ENCODE measurements at places on chromosomes 6 and 20.
A peak's percentile ranks its signal among the peaks of the same experiment; 100 is the strongest.

- peak; percentile 17 for DNase-seq
These were observed 5.6 kb upstream of the GLO1 start for GRCh38 chr6:38708496-38708895.

DNA sequence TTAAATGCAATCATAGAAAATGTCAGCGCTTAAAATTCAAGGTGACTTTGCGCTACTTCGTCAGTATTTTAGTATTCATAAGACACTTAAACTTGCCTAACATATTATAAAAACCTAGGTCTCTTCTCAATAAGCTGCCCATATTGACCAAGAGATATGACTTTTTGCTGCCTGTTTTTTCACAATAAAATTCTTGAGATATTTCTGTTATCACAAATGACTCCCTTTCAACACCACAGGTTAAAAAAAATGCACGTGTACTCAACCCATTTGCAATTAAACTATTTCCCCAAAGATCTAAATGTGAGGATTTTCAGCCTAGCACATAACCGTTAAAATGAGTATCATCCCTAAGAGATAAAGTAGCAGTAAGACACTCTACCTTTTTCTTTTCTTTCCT, 10.7 kb downstream of the ATXN1 start:
- no peak for DNase-seq

GRCh38 chr20:7940341-7940740, at the start of gene HAO1:
Gene HAO1, minus strand, starts transcription at chr20:7940458. Its CDS starts 36 bp downstream, at chr20:7940422.
- DNase-seq, result no peak

- no peak for DNase-seq
These were observed 2.1 kb downstream of the ZMYND8 start for GRCh38 chr20:47354464-47354713.

- no peak for DNase-seq
These were observed 102.1 kb upstream of the MLIP start for GRCh38 chr6:54009052-54009654.

DNA sequence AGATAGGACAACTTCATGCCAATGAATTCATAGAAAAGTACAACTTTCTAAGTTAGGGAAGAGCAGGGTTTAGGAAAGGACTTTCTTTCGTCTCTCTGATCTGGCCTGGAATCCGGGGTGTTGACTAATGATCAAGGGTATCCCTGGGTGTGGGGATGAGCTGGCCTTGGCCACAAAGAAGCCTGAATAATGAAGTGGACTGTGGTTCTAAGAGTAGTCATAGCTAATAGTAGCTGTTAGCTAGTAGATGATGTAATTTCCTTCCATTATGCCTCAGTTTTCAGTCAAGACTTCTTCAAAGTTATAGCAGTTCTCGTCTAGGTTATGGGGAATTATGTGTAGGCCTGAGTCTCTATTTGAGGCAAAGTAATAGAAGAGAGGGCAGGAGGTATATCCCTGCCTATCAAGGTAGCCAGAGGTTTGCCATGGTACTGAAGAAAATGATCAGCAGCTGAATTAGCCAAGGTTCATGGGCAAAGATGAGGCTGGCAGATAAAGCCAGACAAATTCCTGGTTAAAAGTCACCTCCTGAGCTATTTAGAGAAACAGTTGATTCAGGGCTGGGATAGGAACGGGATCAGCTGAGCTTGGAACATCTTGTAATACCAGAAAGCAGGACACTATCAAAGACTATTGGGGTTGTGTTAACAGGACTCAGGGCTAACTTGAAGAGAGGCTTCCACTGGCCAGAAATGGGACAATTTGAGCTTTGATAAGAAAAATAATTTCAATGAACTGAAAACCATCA, 18.7 kb upstream of the TRPC4AP start:
- DNase-seq, result no peak

Measured in HT-29 (cell line).